Right atrium auricular region (tissue), 2 donors: ENCODE measurements at places on chromosomes 4 and X. TPM values are rescaled to one million over a fixed set of nuclear protein-coding genes. Genes with fewer than 3 reads are reported as not detected.
A peak's percentile ranks its signal among the peaks of the same experiment; 100 is the strongest.

DNA sequence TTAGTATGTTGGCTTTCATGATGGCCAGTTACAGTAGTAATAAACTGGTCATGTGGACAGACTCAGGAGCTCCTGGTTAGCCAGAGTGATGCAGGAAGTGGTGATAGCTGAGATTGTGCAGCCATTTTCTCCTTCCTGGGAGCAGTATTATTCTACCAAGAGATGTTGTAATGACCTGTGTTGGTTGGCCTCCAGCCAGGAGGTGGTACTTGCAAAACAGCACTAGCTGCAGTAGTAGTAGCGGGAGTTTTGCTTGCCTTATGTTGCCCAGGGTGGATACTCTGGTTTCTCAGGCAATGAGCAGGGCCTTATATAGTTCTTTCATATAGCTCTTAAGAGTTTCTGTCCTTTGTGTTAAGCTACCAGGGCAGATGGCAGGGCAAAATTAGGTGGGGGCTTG, 998.8 kb downstream of the GLUD2 start:
- H3K4me1 ChIP-seq: no peaks in the 10 kb centered on the region
- H3K27ac ChIP-seq: no peak overlapping the region
- no peak overlapping the region for H3K4me3 ChIP-seq

- DNase-seq: no peak
- H3K36me3 ChIP-seq: no peaks in the 10 kb centered on the region
- peaks cover 15% of the 10 kb centered on the region for H3K4me1 ChIP-seq
- H3K27me3 ChIP-seq: no peaks in the 10 kb centered on the region
These were observed 1.1 kb upstream of the GNPDA2 start for GRCh38 chr4:44727471-44727870.

DNA sequence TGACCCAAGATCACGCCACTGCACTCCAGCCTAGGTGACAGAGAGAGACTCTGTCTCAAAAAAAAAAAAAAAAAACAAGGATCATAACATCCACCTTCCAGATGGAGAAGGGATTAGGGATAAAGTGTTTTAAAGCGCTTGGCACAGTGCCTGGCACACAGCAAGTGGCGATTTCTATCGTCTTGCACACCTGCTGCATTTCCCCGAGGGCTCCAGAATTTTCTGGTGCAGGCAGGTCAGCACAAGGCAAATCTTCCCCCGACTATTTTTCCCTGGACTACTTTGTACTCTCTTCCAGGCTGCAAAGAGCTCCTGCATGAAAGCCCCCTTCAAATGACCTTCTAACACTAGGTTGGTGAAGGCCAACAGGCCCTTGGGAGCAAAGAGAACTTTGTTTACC, 57.3 kb downstream of the APBB2 start:
- no peaks in the 10 kb centered on the region for H3K36me3 ChIP-seq
- H3K27ac ChIP-seq: no peak overlapping the region
- H3K4me3 ChIP-seq: no peak overlapping the region
- DNase-seq: no peak
- no peaks in the 10 kb centered on the region for H3K27me3 ChIP-seq

DNA sequence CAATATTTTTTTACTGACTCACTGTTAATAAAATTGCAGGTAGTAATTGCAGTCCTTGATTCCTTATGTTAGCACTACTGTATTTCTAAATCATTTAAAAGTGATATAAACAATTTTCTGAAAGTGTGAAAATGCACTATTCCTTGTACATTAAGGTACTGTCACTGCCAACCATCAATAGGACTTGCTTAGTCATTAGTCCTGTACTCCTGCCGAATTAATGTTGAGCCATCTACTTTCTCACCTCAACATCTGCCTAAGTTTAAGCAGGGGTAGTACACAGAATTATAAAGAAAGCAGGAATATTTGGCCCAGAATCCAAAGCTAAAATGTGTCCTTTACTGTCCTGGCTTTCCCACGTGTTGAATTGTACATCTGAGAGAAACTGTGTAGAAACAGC, 87.0 kb upstream of the TRPC3 start:
- no peaks in the 10 kb centered on the region for H3K36me3 ChIP-seq
- no peak for DNase-seq
- H3K27ac ChIP-seq: peak overlapping the region; percentile 68
- H3K27me3 ChIP-seq: no peaks in the 10 kb centered on the region
- H3K4me3 ChIP-seq: no peak overlapping the region
- H3K4me1 ChIP-seq: no peaks in the 10 kb centered on the region

Gene GPRASP3
- total RNA-seq: 3.4 TPM

Gene SLC4A4
- total RNA-seq: 21.7 TPM

DNA sequence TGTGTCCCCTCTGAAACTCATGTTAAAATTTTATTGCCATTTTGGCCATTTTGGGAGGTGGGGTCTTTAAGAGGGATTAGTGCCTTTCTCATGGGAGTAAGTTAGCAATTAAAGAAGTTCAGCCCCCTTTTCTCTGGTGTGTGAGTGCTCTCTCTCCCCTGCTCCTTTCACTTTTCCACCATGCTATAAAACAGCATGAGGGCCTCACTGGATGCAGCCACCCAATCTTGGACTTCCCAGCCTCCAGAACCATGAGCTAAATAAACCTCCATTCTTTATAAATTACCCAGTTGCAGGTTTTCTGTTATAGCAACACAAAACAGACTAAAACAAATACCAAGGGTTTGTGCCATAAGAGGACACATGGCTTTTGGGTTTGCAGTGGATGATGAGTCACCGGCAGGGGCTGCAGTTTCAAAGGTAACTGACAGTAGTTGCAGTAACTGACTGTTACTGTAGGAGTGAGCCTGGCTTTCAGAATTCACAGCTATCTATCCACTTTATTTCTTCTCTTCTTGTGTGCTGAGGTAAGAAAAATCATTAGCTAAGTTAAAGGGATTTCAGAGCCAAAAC, 121.5 kb downstream of the PPEF1 start:
- DNase-seq: no peak
- H3K36me3 ChIP-seq: no peaks in the 10 kb centered on the region
- no peak overlapping the region for H3K27ac ChIP-seq
- H3K4me1 ChIP-seq: no peaks in the 10 kb centered on the region
- no peak overlapping the region for H3K4me3 ChIP-seq

Gene CCDC160
- total RNA-seq: not detected

DNA sequence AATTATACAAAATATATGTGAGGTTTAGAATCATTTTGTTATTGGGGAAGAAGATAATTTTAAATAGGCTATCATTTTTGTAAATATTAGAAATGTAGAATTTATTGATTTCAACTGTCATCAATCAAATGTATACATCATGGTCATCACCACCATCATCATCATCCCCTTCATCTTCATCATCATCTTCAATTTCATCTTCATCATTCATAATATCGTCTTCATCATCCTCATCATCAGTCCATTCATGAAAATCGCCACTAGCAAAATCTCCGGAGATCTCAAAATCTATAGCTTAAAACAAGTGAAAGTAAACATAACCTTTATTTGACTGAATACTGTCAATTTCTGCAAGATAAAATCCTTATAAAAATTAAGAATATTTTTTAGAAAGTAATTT, 499.5 kb downstream of the SPOCK3 start:
- H3K27ac ChIP-seq: no peak overlapping the region
- H3K36me3 ChIP-seq: no peaks in the 10 kb centered on the region
- no peak for DNase-seq
- H3K4me1 ChIP-seq: no peaks in the 10 kb centered on the region

Gene SSX1
- not detected for total RNA-seq

- no peaks in the 10 kb centered on the region for H3K4me1 ChIP-seq
- no peak overlapping the region for H3K27ac ChIP-seq
- no peak overlapping the region for H3K4me3 ChIP-seq
- DNase-seq: no peak
These were observed 1052.6 kb downstream of the RPA4 start for GRCh38 chrX:97936296-97936695.

- no peak for DNase-seq
- H3K27ac ChIP-seq: no peak overlapping the region
- no peaks in the 10 kb centered on the region for H3K4me1 ChIP-seq
- H3K4me3 ChIP-seq: no peak overlapping the region
These were observed 42.0 kb upstream of the MAPK10 start for GRCh38 chr4:86401826-86402225.

- H3K36me3 ChIP-seq: no peaks in the 10 kb centered on the region
- DNase-seq: no peak
- no peak overlapping the region for H3K4me3 ChIP-seq
- H3K4me1 ChIP-seq: no peaks in the 10 kb centered on the region
- no peaks in the 10 kb centered on the region for H3K27me3 ChIP-seq
These were observed 207.4 kb downstream of the TMA16 start for GRCh38 chr4:163701916-163702315.

DNA sequence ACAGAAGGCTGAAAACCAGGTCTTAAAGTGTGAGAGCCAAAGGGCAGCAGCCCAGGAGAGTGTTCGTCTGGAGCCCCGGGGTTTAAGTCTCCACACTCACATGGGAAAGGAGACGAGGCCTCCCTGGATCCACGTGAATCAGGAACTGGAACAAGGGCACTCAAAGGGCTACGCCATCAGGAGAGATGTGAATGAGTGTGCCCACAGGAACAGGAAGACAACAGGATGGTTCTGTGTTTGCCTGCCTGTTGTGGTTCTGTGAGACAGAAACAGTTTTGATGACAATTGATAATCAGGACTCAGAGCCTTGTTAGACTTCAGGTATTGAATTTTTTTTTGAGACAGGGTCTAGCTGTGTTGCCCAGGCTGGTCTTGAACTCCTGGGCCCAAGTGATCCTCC, 4.9 kb upstream of the CTBP1 start:
- H3K27ac ChIP-seq: no peak overlapping the region
- H3K27me3 ChIP-seq: no peaks in the 10 kb centered on the region
- no peaks in the 10 kb centered on the region for H3K36me3 ChIP-seq
- no peaks in the 10 kb centered on the region for H3K4me1 ChIP-seq
- H3K4me3 ChIP-seq: no peak overlapping the region

DNA sequence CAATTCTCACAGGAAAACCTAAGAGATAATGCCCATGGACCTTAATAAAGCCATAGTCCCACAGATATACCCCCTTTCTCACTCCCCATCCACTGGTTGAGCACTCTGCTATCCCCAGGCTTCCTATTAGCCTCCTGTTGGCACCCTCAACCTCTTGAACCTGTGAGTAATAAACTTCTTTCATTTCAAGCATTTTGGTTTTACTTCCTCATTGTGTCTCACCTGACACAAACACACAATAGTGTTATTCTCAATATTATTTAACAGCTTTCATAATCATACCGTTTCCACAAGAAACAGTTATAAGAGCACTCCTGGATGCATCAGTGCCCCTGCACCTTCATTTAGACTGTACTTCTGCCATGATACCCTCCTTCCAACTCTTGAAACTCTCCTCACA, 56.8 kb downstream of the TRPC5 start:
- H3K36me3 ChIP-seq: no peaks in the 10 kb centered on the region
- H3K27me3 ChIP-seq: no peaks in the 10 kb centered on the region
- H3K4me3 ChIP-seq: no peak overlapping the region
- H3K4me1 ChIP-seq: no peaks in the 10 kb centered on the region
- no peak overlapping the region for H3K27ac ChIP-seq

- peaks cover 56% of the 10 kb centered on the region for H3K27me3 ChIP-seq
- H3K4me3 ChIP-seq: no peak overlapping the region
- no peaks in the 10 kb centered on the region for H3K4me1 ChIP-seq
- no peak overlapping the region for H3K27ac ChIP-seq
These were observed 6.4 kb downstream of the ARX start for GRCh38 chrX:25009407-25009806.

DNA sequence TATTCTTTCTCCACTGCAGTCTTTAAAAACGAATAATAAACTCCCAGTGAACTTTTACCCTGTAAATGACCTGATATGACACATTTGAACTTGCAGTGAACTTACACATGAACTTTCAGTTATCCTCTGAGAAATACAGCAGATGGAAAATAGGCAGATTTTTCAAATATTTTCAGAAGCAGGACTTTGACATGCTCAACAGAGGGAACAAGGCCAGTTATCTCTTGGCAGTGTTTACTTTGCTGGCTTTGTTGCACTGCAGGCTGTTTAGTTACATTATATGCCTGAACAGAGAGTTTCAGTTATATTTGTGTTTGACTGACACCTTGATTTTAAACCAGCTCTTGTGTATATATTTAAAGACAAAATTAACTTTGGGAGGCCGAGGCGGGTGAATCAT, 47.6 kb upstream of the FGG start:
- DNase-seq: no peak
- H3K4me1 ChIP-seq: no peaks in the 10 kb centered on the region
- H3K4me3 ChIP-seq: no peak overlapping the region
- no peaks in the 10 kb centered on the region for H3K27me3 ChIP-seq
- H3K27ac ChIP-seq: no peak overlapping the region

- H3K36me3 ChIP-seq: no peaks in the 10 kb centered on the region
- H3K27ac ChIP-seq: no peak overlapping the region
- H3K27me3 ChIP-seq: no peaks in the 10 kb centered on the region
- H3K4me3 ChIP-seq: no peak overlapping the region
These were observed 80.3 kb upstream of the LSM6 start for GRCh38 chr4:146095091-146095690.

DNA sequence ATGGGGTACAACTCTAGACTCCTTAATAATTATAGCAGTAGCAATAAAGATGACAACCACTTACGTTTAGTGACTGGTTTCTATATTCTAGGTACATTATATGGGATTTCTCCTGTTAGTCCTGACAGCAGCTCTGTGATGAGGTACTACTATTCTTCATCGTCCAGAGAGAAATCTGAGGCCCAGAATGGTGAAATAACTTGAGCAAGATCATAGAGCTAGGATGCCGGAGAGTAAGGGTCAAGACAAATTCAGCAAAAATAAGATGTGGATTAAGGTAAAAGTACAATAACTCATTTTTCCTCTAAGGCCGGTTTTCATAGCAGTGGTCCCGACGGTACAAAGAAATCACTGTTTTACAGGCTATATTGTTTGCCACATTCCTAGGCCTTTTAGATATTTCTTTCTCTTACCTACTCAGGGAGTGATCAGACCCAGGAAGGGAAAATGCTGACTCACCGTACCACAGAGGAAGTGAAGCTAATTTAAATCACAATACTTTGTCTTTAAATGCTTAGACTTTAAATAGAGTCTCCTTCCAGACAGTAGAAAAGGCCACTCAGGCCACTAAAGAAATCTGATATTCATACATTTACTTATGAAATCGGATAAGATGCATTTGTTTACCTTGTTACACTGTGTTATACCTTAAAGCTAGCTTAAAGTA, 2023.0 kb upstream of the AGA start:
- no peak overlapping the region for H3K27ac ChIP-seq
- DNase-seq: no peak
- H3K4me3 ChIP-seq: no peak overlapping the region
- H3K4me1 ChIP-seq: no peaks in the 10 kb centered on the region
- H3K36me3 ChIP-seq: no peaks in the 10 kb centered on the region

Gene STK32B
- 0.59 TPM for total RNA-seq

DNA sequence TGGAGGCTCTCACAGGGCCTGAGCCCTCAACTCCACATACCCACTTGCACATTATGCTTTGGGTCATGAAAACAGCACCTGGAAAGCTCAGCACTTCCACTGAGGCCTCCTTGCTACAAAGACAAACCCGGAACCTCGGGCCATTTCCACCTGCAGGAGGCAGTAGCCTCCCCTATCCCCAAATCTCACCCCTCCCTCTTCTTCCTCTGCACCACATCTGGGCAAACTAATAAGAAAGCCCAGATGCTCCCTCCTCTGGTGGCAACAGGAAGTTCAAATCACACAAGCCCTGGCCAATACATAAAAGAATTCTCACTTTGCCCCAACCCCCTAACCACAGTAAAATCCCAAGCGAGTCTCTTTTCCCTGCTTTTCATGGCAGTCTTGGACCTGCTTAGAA, 136.4 kb downstream of the MAPK10 start:
- H3K36me3 ChIP-seq: no peaks in the 10 kb centered on the region
- no peaks in the 10 kb centered on the region for H3K4me1 ChIP-seq
- H3K27ac ChIP-seq: no peak overlapping the region
- H3K4me3 ChIP-seq: no peak overlapping the region
- no peaks in the 10 kb centered on the region for H3K27me3 ChIP-seq
